Stimulated activated CD4-positive, alpha-beta T cell treated with anti-CD3 and anti-CD28 coated beads, Interleukin-12 subunit alpha, Interleukin-12 subunit beta, amount 100 ng/mL, for 4 hours (primary cell): ENCODE measurements at places on chromosomes 3 and 15.

DNA sequence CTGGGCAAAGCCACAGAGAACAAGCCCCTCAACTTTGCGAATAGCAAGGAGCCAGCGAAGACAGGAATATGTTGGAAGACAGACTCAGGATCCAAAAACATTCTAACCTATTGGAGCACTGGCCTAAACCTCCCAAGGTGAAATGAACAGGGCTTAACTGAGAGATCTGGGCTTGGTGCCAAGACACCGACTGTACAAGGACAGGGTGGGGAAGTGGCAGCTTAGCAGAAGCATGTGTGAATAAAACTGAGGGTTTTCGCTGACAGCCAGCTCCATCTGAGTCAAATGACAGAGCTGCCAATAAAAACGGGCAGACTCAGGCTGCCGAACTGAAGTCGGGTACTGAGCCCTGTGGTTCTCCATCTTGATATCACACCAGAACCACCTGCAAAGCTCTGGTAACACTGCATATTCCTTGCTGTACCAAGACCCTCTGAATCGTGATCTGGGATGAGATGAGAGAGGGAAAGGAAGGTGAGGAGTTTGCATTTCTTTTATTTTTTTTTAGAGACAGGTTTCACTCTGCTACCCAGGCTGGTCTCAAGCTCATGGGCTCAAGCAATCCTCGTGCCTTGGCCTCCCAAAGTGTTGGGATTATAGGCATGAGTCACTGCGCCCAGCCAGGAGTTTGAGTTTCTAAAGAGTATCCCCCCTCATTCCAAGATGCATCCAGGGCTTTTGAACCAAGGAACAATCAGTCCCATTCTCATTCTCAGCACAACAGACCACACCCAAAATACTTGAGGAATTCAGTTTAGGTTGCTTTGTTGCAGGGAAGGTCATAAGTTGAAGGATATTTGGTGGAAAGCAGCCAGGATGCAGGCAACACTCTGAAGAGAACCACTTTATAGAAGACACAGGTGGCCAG lies 6.0 kb upstream of the PLCB2 start:
- DNase-seq: no peak

DNA sequence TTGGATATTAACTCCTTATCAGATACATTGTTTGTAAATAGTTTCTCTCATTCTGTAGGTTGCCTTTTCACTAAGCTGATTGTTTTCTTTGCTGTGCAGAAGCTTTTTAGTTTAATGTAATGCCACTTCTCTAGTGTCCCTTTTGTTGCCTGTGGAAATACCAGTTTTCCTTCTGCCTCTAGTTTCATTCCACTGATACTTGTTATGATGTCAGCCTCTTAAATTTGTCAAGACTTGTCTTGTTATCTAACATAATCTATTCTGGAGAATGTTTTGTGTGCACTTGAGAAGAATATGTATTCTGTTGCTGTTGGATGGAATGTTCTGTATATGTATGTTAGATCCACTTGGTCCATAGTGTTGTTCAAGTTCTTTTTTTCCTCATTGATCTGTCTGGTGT lies 18.0 kb upstream of the CEP152 start:
- no peak for DNase-seq

GRCh38 chr3:175664911-175665310 lies 805.8 kb downstream of the NAALADL2 start:
- no peak for DNase-seq

DNA sequence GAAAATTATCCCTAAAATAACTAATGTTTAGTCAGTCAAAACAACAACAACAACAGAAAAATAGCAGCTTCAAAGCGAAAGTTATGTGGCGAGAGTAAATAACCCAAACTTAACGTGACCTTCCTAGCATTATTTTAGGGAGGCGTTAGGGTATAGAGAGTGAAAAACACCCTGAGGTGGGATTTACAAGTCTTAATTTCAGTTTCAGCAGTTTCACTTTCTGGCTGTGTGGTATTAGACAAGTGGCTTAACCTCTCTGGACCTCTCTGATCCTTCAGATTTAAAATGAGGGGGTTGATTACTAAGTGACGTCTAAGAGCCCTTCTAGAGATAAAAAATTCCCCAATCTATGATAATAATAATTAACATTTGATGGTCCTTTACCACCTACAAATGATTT lies 291.2 kb downstream of the ZBTB20 start:
- DNase-seq: no peak

GRCh38 chr3:50483374-50483773 lies 20.1 kb downstream of the CACNA2D2 start:
- no peak for DNase-seq

- DNase-seq: no peak
Observed at GRCh38 chr3:62940771-62941563, 65.8 kb upstream of the CADPS start.

DNA sequence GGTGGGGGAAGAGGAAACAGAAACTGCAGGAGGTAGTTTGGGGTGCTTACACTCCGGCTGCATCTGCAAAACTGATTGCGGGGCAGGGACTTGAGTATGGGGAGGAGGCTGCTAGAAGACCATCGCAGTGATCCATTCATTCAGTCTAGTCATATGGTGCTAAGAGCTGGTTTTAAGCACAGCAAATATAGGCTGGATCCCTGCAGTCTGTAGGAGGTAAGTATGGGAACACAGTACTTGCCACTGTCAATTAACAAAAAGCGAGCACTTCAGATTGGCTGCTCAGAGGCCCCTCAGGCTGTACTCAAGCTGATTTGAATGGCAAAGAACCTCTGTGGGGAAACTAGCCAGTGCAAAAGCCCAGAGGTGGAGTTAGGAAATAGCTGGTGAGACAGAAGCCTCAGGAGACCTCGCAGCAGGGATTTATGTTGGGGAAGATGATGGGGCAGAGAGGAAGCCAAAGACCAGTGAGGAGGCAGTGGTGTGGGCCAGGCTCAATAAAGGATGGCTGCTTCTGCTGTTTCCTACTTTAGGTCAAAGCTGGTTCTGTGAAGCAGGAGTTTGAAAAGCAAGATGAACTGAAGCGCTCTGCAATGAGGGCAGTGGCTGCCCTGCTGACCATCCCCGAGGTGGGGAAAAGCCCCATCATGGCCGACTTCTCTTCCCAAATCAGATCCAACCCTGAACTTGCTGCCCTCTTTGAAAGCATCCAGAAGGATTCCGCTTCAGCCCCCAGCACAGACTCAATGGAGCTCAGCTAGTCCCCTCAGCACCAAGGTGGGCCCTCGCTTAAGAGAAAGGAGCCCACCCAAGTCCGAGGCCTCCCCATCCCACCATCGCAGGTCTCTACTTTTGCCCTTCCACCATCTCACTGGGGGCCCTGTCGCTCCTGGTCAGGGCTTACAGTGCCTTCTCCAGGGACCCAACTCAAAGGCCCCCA lies 7.9 kb downstream of the RPL32 start:
- DNase-seq: no peak

GRCh38 chr3:29525254-29525881 lies 244.5 kb downstream of the RBMS3 start:
- no peak for DNase-seq

- DNase-seq: no peak
Observed at GRCh38 chr3:154122552-154122911, 1.3 kb downstream of the ARHGEF26 start.

DNA sequence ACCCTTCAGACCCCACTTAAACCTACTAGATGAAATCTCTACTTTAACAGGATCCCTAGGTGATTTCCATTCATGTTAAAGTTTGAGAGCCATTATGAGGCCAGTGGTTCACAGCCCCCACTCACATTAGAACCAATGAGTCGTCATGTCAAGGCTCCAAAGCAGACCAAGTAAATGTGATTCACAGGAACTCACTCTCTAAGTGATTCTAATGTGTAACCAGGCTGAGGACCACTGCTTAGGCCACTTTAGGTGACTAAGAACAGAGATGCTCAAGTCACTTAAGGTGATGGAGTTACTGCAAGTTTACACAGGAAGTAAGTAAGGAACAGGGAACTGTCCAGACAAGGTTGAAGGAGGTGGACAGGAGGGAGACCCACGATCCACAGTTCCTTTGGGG lies 7.7 kb downstream of the GALNT15 start:
- DNase-seq: no peak

DNA sequence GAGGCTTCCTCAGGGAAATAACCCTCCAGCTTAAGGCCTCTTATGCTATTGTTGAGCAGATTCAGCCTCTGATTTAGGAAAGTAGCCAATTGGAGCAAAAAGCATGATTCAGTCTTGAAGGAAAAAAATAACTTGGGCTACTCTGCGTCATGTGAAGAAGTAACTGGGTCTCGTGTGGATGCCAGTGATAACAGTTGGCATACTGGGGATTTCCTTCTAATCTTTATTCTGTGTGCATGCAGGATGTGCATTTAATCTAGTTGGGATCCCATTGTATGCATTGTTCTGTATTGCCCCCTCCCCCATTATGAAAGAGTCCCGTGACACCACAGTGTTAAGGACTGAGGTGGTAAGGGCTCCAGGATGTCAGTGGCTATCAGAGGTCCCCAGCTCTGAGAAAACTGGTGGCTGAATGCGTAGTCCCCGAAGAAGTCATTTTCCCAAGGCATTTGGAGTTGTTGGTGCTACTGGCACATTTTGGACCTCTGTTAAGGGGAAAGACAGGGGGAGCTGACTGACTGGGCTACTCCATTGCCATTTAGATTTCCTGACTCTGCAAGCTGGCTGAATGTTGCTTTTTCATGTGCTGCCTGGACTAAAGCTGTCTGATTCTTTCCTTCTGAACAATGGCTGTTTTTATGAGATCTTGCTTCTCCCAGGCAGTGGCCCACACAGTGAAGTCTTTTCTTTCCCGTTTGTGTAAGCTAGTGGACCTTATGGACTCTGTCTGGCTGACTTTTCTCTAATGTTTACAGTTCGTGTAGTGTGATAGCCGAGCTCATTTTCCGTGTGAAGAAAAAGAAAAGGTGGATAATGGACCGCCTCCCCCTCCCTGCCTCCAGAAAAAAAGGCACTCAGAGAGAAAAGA lies 38.4 kb upstream of the TRAK1 start:
- DNase-seq: no peak

GRCh38 chr3:168858327-168858726 lies 762.6 kb upstream of the GOLIM4 start:
- DNase-seq: no peak

DNA sequence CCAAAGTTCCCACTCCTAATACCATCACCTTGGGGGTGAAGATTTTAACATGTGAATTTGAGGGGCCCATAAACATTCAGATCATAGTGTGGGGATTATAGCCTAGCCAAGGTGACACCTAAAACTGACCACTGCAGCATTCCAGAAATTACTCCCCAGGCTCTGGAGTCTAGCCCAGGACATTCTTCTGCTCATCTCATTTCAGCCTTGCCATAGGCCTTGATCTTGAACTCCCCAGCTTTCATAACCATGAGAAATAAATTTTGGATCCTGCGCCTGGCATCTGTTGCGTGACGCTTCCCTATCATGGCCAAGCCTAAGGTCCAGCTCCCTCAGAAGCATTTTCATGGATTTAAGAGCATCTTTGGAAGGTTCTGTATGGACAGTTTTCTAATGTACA lies 502.9 kb upstream of the THBS1 start:
- DNase-seq: no peak

DNA sequence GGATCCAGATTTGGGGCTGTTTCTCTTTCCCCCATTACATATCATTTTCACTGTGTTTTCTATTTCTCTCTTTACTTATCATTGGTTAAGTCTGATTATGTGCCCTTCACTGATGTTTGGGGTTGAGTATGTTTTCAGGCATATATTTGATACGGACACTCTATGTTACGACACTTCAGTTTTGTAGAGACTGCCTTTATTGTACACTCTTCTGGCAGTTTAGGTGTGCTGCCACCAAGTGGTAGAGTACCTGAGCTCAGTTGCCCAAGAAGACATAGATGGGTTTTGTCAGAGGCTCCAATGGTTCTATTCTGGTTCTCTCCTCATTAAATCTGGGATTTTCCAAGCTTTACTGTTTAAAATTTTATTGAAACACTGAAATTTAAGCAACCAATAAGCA lies 255.0 kb upstream of the ROPN1 start:
- DNase-seq: no peak

DNA sequence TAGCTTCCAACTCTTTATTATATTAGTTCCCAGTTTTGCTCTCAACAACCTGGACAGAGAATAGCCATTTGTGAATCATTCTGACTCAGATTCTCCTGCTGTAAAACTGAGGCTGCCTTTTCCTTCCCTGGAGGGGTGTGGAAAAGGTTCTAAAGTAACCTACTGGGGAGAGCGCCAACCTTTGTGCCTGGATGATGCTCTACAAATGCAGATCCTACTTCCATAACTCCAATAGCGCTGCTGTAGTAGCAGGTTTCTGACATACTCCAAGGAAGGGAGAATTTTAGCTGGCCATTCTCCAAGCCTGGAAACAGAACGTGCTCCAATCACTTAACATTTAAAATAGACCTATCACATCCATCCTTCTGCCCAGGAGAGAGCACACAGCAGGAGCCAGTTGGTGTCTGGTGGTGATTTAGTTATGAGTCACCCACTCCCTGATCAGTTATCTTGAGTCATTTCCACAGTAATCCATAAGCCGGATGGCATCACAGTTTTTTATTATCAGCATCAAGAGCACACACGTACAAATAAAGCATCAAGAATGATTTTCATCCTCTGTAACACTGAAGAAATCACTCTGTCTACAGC lies 38.3 kb downstream of the MYH15 start:
- DNase-seq: no peak

- no peak for DNase-seq
Observed at GRCh38 chr3:111762537-111762936, 96.5 kb upstream of the PHLDB2 start.

- no peak for DNase-seq
Observed at GRCh38 chr3:62911526-62911925, 36.3 kb upstream of the CADPS start.

GRCh38 chr3:120324190-120324589 lies 25.0 kb downstream of the LRRC58 start:
- no peak for DNase-seq

- no peak for DNase-seq
Observed at GRCh38 chr15:80750575-80750974, 28.6 kb upstream of the CEMIP start.
